HT-29 (cell line): ENCODE measurements at places on chromosomes 2 and 18. TPM values are rescaled to one million over a fixed set of nuclear protein-coding genes. Genes with fewer than 3 reads are reported as not detected.

DNA sequence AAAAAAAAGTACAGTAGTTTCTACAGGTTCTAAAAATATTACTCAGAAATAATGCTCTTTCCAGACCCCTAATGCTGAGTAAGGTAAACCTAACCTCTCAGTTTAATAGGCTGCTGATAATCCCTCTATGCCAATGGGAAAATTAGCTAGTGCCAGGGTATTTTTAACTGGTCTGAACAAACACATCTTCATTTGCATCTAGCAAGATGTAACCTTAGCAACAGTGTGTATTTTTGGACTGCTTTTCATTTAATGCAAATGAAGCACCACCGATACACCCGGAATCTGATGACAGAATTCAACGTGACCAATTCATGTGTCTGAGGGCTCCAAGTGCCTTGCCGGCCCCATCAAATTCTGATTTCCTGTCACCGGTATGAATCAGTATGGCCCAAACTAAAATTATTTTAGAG lies 47.4 kb upstream of the CYRIA start:
- DNase-seq = no peak

GRCh38 chr2:147223119-147223518 lies 621.7 kb upstream of the ACVR2A start:
- no peak for DNase-seq

GRCh38 chr2:34037157-34037556 lies 438.1 kb upstream of the FAM98A start:
- no peak for DNase-seq

GRCh38 chr2:199810422-199811171 lies 40.4 kb downstream of the FTCDNL1 start:
- DNase-seq = no peak

GRCh38 chr2:10148268-10148667 lies 25.7 kb downstream of the RRM2 start:
- no peak for DNase-seq

DNA sequence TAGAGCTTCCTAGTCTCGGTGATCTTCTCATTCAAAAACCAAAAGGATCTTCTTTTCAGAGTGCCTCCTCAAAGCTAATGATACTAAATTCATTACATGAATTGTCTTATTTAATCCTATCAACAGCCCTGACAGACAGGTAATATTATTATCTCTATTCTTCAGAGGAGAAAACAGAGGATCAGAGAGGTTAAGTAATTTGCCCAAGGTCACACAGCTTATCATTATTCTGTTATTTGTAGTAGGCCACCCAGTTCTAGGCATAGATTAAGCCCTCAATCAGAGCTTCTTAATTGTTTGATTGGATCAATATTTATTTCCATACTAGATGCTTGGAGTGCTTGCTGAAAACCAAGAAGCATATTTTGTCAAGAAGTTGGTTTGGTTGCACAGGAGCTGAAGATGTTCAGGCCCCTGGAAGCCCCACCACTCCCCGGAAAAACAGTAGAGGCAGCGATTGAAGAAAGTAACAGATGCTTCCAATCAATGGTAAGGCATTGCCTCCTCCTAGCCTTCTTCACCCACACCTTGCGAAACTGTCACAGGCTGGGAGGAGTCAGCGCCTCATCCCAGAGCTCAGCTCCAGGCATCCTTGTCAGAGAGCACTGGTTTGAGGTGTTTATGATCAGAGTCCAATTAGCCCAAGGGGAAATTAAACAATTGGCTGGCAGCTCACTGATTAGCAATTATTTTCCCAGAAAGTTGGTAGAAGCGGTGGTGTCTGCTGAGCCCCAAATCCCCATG lies 487.2 kb downstream of the BCL11A start:
- no peak for DNase-seq

- no peak for DNase-seq
Observed at GRCh38 chr18:79516441-79516931, 120.8 kb downstream of the NFATC1 start.

DNA sequence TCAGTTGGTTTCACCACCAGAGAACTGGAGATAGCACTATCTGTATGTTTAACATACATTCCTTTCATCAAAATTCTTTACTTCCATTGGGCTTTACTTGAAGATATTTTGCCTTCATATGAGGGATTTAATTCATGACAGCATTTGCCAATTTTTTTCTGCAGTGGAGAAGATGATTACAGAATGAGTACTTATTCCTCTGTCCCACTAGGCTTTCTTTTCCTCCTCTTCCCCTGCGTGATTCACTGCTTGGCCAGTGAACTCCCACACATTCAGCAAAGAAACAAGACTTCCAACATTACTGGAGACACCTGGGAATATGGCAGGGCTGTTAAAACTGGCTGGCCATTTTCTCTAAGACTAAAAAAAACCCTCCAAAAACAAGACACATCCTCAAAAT lies 425.8 kb upstream of the KCNH7 start:
- DNase-seq = no peak

GRCh38 chr2:46704593-46704992 lies 211.0 kb downstream of the MCFD2 start:
- no peak for DNase-seq

DNA sequence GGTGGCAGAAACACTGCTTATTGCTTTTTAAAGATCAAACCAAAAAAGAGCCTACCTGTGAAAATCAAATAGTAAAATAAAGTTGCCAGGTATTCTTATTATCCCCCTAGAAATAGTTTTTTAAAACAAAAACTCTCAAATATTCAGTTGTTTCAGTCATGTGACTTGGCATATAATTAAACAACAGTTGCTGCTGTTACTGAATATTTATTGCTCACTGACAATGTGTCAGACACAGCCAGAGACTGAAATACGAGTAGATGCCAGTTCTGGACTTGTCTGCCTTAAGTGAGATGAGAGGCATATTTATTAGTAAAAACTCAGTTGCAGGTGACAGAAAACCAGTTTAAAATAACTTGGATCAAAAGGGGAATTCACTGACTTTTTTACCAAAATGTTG lies 106.0 kb upstream of the RAB12 start:
- no peak for DNase-seq

GRCh38 chr2:62817995-62818713 lies 112.6 kb downstream of the EHBP1 start:
- DNase-seq = no peak

GRCh38 chr2:171822525-171823322 lies 71.3 kb downstream of the SLC25A12 start:
- DNase-seq = no peak

- DNase-seq = no peak
Observed at GRCh38 chr2:62185475-62186155, 10.3 kb upstream of the B3GNT2 start.

GRCh38 chr2:28445448-28446258 lies 50.2 kb upstream of the PLB1 start:
- DNase-seq = no peak

MRPL44 gene
- total RNA-seq = 23.1 and 24.4 TPM in 2 replicates

MAP2 gene
- 0.08 and 1.4 TPM in 2 replicates for total RNA-seq

CDH2 gene
- total RNA-seq = 0.16 TPM in 1 of 2 replicates, not detected in the other

HOXD1 gene
- not detected in 2 replicates for total RNA-seq

BOLL gene
- not detected in 2 replicates for total RNA-seq

CRYBA2 gene
- total RNA-seq = not detected in 2 replicates

OSGEPL1 gene
- total RNA-seq = 1.9 and 2.3 TPM in 2 replicates

ANKRD53 gene
- total RNA-seq = 0.28 TPM in 1 of 2 replicates, not detected in the other

DSC1 gene
- total RNA-seq = not detected in 2 replicates

OTOS gene
- not detected in 2 replicates for total RNA-seq

KCNF1 gene
- total RNA-seq = 0.66 and 0.94 TPM in 2 replicates

CXCR4 gene
- total RNA-seq = 4.9 and 5.4 TPM in 2 replicates

G6PC2 gene
- not detected in 2 replicates for total RNA-seq
